ENCODE measurements at places on chromosomes 2 and 18.

DNA sequence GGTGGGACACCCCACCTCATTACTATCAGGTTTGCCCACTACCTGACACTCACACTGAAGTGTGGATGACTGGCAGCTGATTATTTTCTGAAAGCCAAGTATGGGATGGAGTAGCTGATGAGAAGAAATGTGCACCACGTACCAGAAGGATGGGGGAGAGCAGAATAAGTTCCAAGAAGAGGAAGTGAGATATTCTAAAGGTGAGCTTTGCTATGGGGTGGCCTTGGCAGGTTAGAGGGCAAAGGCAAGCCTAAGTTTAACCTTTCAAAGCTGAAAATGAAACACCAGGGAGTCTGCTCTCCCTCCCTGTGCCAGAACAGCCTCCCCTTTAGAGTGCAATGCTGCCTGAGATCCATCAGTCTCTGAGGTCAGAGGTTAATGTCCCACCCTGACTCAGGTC, 196.1 kb upstream of the OSR1 start:
- DNase-seq, result no peak

- no peak for DNase-seq
Measured at GRCh38 chr2:200810252-200810997, 1.3 kb upstream of the BZW1 start.

DNA sequence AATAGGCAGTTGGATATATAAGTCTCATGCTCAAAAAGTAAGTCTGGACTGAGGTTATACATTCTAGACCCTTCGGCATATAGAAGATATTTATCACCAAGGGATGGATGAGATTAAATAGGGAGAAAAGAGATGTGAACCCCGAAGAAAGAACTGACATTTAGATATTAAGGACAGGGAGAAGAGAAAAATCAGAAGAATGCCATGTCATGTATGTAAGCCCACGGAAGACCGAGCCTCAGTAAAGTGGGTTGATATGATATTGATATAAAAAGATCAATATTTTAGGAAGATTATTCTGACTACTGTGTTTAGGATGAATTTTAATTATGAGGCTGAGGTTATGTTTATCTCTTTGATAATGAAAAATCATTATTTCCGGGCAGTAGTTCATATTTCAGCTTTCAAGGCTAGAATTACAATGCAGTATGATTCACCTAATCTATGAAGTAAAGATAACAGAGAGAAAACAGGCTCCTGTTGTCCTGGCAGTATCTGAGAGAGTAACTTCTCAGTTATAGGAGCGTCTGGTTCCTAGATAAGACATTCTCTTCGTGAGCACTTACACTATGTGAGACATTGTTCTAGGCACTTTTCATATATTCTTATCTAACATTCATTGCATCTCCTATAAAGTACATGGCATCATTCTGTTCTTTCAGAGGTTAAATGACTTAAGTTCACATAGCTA, 83.0 kb downstream of the UBR3 start:
- no peak for DNase-seq

- no peak for DNase-seq
Measured at GRCh38 chr2:24365826-24366225, 5.5 kb upstream of the ITSN2 start.

DNA sequence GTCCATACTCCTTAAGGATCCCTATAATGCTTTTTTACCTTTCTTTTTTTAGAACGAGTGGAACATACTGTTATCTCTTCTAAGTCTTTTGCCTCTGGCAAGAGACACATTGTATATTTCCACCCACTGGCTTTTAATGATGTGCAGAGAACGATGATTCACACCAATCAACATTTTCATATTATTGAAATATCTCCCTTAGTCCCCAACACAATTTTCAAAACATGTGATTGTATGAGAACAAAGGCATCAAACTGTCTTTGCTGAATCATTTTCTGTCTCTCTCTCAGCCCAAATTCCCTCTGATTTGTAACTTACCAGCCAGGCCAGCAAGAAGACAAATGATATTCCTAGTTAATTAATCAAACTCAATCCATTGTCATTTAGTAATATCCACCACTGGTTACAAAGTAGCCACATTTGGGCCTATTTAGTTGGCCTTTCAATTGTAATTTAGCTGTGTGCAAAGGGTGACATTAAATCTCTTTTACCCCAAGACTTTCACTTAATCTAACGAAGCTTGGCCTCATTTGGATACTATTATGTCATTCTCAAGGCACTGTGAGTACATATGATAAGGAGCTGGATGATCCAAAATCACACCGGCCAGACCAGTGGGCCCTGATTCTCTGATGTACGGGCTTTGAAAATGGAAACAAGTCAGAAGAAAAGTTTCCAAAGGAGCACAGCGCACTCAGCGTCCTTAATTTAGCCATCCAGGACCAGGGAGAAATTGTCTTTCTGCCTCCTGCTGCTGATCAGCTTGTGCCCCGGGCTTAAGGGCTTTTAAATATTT, 185.1 kb downstream of the SCG2 start:
- DNase-seq, result no peak

All from glutamatergic neuron (in vitro differentiated cells).